ENCODE measurements at places on chromosomes 1 and 21.

DNA sequence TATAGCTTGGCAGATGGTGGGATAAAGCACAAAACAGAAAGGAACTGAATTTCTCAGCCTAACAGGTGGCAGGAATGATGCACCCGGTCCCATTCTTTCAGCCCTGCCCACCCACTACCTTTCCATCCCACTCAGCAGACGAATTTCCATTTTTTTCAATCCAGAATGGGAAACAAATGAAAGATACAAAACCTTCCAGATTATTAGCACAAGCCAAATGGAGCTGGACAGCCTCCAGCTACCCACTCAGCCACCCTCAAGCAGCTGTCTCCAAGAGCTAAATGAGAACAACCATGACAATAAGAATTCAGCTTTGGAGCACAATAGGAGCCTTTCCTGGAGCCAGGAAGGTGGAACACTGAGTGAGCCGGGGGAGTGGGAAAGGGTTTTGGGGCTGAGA, 96.3 kb upstream of the ST6GALNAC5 start:
- DNase-seq: no peak

DNA sequence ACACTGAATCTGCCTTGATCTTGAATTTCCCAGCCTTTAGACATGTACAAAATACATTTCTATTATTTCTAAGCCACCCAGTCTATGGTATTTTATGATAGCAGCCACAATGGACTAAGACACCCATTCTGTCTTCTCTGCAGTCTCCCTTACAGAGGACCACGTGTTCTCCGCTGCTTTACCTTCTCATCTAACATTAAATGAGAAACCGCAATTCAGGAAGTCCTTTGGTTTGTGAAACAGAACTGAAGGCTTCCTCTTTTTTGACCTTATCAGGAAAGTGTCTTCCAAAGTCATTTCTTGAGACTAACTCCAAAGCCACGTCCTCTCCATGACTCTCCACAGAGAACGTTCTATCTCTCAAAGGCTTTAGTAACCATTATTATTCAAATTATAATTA, 560.1 kb downstream of the OMA1 start:
- DNase-seq: no peak

- no peak for DNase-seq
These were observed 8.0 kb upstream of the LEFTY2 start for GRCh38 chr1:225949041-225949440.

GRCh38 chr1:177185209-177185608, 14.5 kb downstream of the BRINP2 start:
- DNase-seq: peak; percentile 27

DNA sequence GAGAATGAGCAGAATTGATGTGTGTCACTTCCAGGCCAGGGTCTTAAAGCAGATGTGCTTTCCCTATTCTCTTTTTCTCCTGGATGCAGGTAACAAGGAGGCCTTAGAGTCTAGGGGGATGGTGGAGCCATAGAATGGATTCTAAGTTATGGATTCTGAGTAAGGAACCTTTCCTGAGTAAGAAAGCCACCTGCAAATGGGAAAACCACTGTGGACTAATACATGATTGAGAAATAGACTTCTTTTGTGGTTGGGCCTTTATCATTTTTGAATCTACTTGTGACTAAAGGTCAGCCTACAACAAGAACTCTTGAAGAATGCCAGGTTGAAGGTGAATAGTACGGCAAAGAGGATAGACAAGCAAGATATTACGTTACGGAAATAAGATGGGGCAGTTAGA, 116.1 kb downstream of the CDC7 start:
- no peak for DNase-seq

GRCh38 chr21:37384416-37384815, 17.8 kb downstream of the DYRK1A start:
- DNase-seq: no peak

- no peak for DNase-seq
These were observed 83.1 kb upstream of the CSF3R start for GRCh38 chr1:36565576-36566501.

DNA sequence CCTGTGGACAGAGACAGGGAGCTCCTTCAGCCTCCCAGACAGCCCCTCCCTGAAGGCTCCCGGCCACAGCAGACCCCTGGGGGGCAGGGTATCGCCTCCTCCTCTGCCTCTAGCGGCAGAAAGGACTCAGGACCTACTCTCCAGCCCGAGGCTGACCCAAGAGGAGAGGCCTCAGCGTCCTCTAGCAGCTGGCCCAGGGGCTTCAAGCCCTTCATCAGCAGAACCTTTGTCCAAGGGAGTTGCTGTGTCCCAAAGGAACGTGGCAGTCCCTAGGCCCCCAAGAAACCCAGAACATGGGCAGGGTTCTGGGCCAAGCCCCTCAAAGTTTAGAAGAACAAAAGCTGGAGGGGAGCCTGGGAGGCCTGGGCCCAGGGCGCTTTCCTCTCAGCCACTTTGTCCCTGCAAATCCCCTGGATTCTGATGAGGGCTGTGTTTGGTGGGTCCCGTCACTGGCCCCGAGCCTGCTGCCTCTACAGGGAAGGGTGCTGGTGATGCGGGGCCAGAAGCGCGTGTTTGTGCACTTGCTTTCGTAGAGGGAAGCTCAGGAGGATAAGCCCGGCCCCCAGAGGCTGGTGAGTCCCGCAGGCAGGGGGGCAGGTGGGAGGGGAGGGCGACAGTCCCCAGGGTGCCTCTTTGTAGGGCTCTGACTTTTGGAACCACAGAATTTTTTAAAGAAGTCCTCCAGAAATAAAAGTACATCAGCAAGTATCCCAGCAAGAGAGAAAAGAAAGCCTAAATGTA, 13.3 kb downstream of the ITGB2 start:
- no peak for DNase-seq

- no peak for DNase-seq
These were observed 39.4 kb downstream of the OR10Z1 start for GRCh38 chr1:158644449-158644848.

DNA sequence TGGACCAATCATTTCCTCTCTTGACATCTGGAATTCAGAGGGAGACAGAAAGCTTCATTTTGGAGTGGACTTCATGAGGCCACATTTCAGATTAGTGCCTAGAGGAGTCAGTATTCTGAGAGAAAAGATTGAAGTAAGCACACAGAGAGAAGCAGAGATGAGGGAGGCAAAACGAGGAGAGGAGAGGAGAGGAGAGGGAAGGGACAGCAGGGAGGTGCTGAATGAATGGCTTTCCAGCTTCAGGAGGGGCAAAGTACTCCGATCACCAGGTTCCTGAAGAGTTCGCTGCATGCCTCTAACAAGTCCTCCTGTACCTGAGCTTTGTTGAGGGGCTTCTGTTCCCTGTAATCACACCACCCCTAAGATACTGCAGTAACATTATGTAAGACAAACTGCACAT, 76.0 kb downstream of the NRIP1 start:
- DNase-seq: no peak

DNA sequence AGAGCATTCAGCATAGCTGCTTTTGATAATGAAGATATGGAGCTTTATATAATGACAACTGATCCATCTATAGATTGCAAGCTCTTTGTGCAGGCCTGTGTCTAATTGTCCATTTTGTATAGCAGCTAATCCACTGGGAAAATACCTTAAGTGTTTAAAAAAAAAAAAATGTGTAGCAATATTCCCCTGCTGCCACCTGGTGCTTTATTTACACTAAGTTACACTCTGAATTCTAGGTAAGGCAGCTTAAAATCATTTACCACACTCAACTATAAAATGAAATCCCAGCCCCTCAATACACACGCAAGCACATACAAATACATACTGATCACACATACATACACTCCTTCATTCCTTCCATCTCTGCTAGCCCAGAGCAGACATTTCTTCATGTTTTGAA, 49.1 kb upstream of the BCL9 start:
- no peak for DNase-seq

DNA sequence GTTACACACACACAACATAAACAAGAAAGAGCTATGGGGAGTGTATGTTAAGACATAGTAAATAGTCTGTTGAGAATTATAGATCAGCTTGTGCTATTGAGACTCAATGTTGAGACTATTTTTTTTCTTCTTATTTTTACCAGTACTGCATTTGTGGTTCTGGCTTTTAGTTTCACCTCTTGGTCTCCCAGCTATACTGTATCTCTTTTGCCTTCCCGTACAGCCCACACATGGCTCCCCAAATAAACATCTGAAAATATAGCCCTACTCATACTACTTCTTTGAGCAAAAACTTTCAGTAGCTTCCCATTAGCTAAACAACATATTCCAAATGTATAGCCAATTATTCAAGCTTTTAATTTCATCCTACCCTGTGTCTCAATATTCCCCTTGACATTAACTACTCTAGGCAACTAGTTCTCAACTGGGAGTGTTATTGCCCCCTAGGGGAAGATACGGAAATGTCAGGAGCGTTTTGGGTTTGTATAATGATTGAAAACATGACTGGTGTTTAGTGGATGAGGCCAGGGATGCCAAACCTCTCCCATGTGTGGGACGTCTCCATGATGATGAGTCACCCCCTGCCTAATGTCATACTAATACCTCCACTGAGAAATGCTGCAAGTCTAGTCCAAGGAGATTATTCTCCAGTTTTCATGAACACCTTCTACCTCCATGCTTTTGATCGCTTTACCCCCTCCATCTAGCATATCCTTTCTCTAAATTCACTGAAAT, 6.8 kb downstream of the RPE65 start:
- peak; percentile 84 for DNase-seq

- DNase-seq: peak; percentile 60
These were observed 1.6 kb upstream of the METTL25B start for GRCh38 chr1:156726549-156727226.

- DNase-seq: no peak
These were observed 21.3 kb upstream of the ASB17 start for GRCh38 chr1:75953461-75953860.
